IgD-negative memory B cell (primary cell): ENCODE measurements at places on chromosomes 1 and 21. TPM values are rescaled to one million over a fixed set of nuclear protein-coding genes. Genes with fewer than 3 reads are reported as not detected.

ITPKB gene
- polyA plus RNA-seq: 20.4 TPM

MRPL39 gene
- 36.8 TPM for polyA plus RNA-seq

MFAP2 gene
- 0.43 TPM for polyA plus RNA-seq

PRDM16 gene
- polyA plus RNA-seq: not detected

ITGB2 gene
- polyA plus RNA-seq: 294 TPM

TTLL10 gene
- not detected for polyA plus RNA-seq

CRNN gene
- not detected for polyA plus RNA-seq

DIO1 gene
- polyA plus RNA-seq: 0.18 TPM

CELA3A gene
- not detected for polyA plus RNA-seq

ARHGEF16 gene
- not detected for polyA plus RNA-seq

KCNH1 gene
- polyA plus RNA-seq: 0.14 TPM

TMEM240 gene
- polyA plus RNA-seq: not detected

TRAPPC3 gene
- polyA plus RNA-seq: 101 TPM

UQCRHL gene
- 1.3 TPM for polyA plus RNA-seq

TMEM125 gene
- polyA plus RNA-seq: not detected

SIK1 gene
- polyA plus RNA-seq: 2.5 TPM

CLEC20A gene
- polyA plus RNA-seq: 1.8 TPM

CFAP141 gene
- not detected for polyA plus RNA-seq

CHRM3 gene
- not detected for polyA plus RNA-seq

PERM1 gene
- polyA plus RNA-seq: not detected

S100A3 gene
- not detected for polyA plus RNA-seq

DEPDC1 gene
- polyA plus RNA-seq: 0.29 TPM

C1QB gene
- not detected for polyA plus RNA-seq

SYTL1 gene
- polyA plus RNA-seq: 130 TPM

RAB42 gene
- not detected for polyA plus RNA-seq

GNL2 gene
- 64.4 TPM for polyA plus RNA-seq

HSD3B1 gene
- polyA plus RNA-seq: not detected

DNALI1 gene
- polyA plus RNA-seq: not detected

GPR37L1 gene
- polyA plus RNA-seq: 0.11 TPM
